ENCODE measurements at places on chromosomes 16 and 17.

DNA sequence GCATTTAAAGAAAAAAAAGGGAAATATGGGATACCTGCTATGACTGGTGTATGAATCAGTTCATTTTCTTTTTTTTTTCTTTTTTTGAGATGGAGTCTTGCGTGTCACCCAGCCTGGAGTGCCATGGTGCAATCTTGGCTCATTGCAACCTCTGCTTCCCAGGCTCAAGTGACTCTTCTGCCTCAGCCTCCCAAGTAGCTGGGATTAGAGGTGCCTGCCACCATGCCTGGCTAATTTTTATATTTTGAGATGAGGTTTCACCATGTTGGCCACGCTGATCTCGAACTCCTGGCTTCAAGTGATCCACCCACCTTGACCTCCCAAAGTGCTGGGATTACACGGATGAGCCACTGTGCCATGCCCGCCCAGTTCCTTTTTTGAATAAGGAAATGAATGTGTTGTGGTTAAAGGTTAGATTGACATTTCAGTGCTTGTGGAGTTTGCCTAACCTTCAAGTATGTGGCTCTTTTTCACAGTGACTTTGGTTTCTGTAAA, 7.7 kb downstream of the HAPSTR1 start:
- DNase-seq, result no peak

- DNase-seq, result no peak
Measured at GRCh38 chr17:46865100-46865499, 13.7 kb downstream of the WNT9B start.

GRCh38 chr17:77506371-77506991, 365.7 kb downstream of the SEC14L1 start:
- no peak for DNase-seq

GRCh38 chr17:9298135-9298534, 276.8 kb downstream of the NTN1 start:
- DNase-seq, result no peak
